ENCODE measurements at places on chromosomes 2 and 18. TPM values are rescaled to one million over a fixed set of nuclear protein-coding genes. Genes with fewer than 3 reads are reported as not detected.

The MBD1 gene
- 47.3 TPM for total RNA-seq

The UPP2 gene
- total RNA-seq: 0.69 TPM

The ALPI gene
- not detected for total RNA-seq

The CCDC68 gene
- 4.4 TPM for total RNA-seq

The ICOS gene
- not detected for total RNA-seq

The ANKRD29 gene
- total RNA-seq: 11.3 TPM

The ASIC4 gene
- 10.4 TPM for total RNA-seq

The POTEJ gene
- 0.46 TPM for total RNA-seq

The CGREF1 gene
- total RNA-seq: 28.8 TPM

The CABYR gene
- total RNA-seq: 19.6 TPM

The GNLY gene
- total RNA-seq: not detected

The CD226 gene
- total RNA-seq: 1.8 TPM

The RND3 gene
- 176 TPM for total RNA-seq

The CPO gene
- not detected for total RNA-seq

The CFAP53 gene
- total RNA-seq: 3.2 TPM

The AMER3 gene
- total RNA-seq: 33.7 TPM

The ASPRV1 gene
- total RNA-seq: 3.0 TPM

The SIX3 gene
- total RNA-seq: 7.4 TPM

The ZNF396 gene
- total RNA-seq: 5.8 TPM

The BMP10 gene
- not detected for total RNA-seq

The OR6B3 gene
- total RNA-seq: not detected

The GCC2 gene
- 49.1 TPM for total RNA-seq

The MAP2 gene
- 911 TPM for total RNA-seq

The COL5A2 gene
- 19.1 TPM for total RNA-seq

The EGR4 gene
- 0.23 TPM for total RNA-seq

The BBS5 gene
- 17.8 TPM for total RNA-seq

The MBP gene
- total RNA-seq: 60.4 TPM

The CFAP221 gene
- 25.4 TPM for total RNA-seq

The NFATC1 gene
- 1.4 TPM for total RNA-seq

The PJVK gene
- total RNA-seq: 3.9 TPM

The AFF3 gene
- total RNA-seq: 26.3 TPM

The CPLX4 gene
- not detected for total RNA-seq

The TCF4 gene
- total RNA-seq: 285 TPM

The FAM237A gene
- total RNA-seq: 0.46 TPM

The TMX3 gene
- 63.9 TPM for total RNA-seq

The TFPI gene
- total RNA-seq: 85.3 TPM

The LIMS3 gene
- total RNA-seq: 2.1 TPM

The SLC66A2 gene
- 34.1 TPM for total RNA-seq

The LHCGR gene
- total RNA-seq: 0.23 TPM

The DYNAP gene
- not detected for total RNA-seq

The IER3IP1 gene
- total RNA-seq: 21.9 TPM

The PECR gene
- total RNA-seq: 29.3 TPM

The NGEF gene
- 65.0 TPM for total RNA-seq

The UGT1A3 gene
- not detected for total RNA-seq

The LYPD1 gene
- total RNA-seq: 77.0 TPM

The CD8B2 gene
- 0.69 TPM for total RNA-seq

The PRSS56 gene
- total RNA-seq: 1.6 TPM

The TEKT4 gene
- 2.5 TPM for total RNA-seq

The ATP6V1B1 gene
- total RNA-seq: not detected

The TUBA4A gene
- 16.4 TPM for total RNA-seq

Measured in diencephalon (tissue), 1 donor.